ENCODE measurements at places on chromosomes 7 and 10.

GRCh38 chr10:61896854-61897661 is 4.4 kb upstream of the ARID5B start:
- no peak for DNase-seq

DNA sequence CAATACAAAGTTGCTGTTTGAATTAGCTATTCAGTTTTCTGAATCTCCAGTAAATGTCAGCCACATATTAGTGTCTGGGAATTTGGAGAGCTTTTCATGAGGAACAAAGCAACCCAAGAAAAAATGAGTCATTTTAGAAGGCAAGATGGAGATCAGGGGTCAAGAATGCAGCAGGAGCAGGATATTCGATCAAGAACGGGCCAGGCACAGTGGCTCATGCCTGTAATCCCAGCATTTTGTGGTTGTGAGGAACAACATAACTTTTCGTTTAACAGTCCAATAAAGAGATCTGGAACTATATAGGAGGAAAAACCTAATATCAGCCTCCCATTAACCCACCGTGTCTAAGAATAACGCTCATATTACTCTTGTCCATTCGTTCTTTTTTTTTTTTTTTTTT is 600.5 kb downstream of the MAGI2 start:
- no peak for DNase-seq

DNA sequence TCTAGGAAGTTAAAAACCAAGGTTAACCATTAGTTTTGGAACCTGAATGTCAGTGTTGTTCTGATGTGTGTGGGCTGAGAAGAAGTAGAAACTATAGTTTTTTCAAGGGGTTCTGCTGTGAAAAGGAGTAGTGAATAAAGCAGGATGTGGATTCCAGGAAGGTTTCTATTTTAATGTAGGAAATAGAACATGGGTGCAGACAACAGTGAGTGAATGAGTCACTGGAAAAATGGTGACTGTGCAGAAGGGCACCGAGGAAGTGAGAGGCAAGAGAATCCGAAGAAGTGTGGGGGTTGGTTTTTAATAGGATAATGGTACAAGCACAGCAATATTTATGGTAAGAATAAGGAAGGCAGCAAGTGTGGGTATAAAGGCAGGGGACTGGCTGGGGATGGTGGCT is 120.4 kb downstream of the ARHGAP21 start:
- DNase-seq, result no peak

DNA sequence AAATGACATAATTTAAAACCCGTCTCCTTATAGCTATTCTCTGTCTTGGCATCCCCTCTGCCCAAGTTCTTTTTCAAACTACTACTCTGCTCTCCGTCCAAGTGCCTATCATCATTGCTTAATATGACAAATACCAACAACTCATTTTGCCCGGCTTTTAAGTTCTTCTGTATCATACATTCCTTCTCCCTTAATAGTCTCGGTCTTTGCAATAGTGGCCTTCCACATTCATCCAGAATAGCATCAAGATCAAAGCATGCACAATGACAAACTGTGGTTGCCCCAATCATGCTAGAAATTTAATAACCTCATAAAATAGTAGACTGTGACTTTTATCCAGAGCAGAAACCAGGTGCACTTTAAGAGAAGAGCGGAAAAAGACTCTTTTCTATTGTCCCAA is 198.9 kb downstream of the ETV1 start:
- DNase-seq, result no peak

- no peak for DNase-seq
These were observed 144.5 kb upstream of the FEZF1 start for GRCh38 chr7:122448893-122449589.

GRCh38 chr7:65722361-65722792 is 150.5 kb upstream of the VKORC1L1 start:
- peak; percentile 52 for DNase-seq

DNA sequence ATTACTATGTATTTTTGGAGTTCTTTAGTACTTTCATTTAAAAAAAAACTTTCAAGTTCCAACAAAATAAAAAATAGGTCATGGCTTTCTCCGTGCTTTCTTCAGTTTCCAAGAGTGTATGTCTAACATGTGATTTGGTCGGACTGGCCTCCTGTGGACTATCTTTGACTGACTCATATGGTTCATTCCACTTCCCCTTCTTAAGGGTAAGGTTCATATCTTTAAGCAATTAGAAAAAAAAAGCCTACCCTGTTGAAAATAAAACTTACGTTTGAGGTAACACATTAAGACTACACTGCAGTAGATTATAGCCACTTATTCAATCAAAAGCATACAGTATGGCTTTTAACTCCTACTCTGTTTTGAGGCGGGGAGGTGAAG is 112.8 kb upstream of the AHR start:
- no peak for DNase-seq

GRCh38 chr10:12444981-12445700 is 95.8 kb downstream of the CAMK1D start:
- no peak for DNase-seq

DNA sequence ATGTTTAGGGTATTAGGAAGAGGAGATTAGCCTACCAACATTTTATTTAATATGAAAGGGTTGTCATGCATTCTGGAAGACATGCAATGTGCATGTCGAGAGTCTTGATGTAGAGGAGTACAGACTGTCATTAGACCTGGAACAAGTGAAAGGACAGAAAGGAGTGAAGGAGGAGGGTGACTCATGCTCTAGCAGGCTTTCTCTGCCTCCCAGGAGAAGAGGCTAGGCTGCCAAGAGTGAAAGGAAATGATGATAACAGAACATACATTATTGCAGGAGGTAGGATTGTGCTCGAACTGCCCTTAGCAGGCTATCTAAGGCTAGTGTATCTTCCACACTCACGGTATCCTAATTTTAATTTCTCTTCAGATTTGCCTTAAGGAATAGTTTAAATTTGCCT is 228.8 kb downstream of the EXOC4 start:
- DNase-seq, result no peak

GRCh38 chr10:48291190-48291589 is 15.3 kb upstream of the MAPK8 start:
- no peak for DNase-seq

GRCh38 chr7:120164-120991 is 72.0 kb upstream of the FAM20C start:
- no peak for DNase-seq

- no peak for DNase-seq
These were observed 66.8 kb downstream of the ADAM12 start for GRCh38 chr10:126321440-126321839.

GRCh38 chr7:149261316-149261828 is 624 bp upstream of the ZNF783 start:
- no peak for DNase-seq

DNA sequence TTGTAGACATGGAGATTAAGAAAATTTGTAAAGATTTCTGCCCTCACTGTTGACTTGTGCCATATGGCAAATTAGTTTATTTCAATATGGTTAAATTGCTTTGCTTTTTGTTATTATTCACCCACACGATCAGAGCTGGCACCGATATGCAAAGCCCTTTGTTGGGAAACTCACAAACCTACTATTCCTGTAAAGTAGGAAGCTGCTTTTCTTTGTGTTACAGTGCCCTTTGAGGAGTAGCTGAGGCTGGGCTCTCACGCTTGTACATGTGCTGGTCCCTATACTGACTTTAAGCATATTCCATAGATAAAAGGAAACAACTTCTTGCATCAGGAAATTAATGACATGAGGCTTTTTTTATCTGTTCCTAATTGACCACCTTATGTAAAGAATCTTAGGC is 17.6 kb upstream of the AOAH start:
- DNase-seq, result no peak

DNA sequence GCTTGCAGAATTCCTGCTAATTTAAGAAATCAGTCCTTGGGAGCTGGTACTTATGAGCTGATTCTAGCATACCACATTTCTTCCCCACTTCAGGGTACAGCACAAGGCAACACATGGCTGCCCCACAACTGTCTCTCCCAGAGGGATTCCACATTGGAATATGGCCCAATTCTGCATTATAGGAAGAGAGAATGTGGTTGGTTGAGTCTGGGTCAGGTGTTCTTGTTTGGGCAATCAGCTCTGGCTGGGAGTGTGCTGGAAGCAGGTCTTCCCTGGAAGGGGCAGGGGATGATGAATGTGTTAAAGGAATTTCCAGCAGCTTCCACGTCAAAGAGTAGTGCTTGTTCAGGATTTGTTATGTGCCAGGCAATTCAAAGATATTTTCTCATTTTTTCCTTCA is 95.7 kb downstream of the BUB3 start:
- DNase-seq, result no peak

DNA sequence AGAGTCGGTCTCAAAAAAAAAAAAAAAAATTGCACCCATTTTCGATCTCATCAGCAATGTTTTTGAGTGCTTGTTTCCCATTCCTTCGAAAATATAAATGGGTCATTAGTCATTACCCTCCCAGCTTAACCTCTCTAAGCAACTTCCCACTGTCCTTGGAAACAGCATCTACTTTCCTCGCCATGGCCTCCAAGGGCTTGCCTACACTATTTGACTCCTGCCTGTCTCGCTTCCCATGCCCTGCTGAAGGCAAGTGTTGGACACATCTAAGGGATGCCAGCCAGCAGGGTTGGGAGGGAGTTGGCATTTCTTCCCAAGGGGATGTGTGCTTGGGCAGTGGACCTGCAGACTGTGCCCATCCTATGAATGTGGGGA is 12.7 kb upstream of the RHBDD2 start:
- DNase-seq, result no peak

GRCh38 chr7:30796105-30796869 is 25.1 kb downstream of the MINDY4 start:
- no peak for DNase-seq

DNA sequence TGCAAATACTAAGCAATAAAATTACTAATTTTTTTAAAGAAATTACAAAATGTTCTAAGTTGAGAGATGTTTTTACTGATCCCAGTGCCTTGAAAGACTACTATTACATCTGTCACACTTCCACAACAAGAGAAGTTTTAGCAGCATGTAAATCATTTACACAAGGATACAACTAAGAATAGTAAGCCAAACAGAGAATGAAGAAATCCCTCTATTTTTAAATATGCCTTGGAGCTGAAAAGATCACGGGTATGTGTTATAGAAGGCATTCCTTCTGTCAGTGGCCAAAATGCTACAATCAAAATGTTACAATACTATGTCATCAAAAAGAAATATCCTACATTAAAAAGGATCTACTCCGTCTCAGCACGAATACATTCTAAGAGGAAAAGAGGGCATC is 52.6 kb downstream of the LARP4B start:
- DNase-seq, result no peak

GRCh38 chr10:127398140-127398970 is 150.8 kb upstream of the NPS start:
- DNase-seq, result no peak

DNA sequence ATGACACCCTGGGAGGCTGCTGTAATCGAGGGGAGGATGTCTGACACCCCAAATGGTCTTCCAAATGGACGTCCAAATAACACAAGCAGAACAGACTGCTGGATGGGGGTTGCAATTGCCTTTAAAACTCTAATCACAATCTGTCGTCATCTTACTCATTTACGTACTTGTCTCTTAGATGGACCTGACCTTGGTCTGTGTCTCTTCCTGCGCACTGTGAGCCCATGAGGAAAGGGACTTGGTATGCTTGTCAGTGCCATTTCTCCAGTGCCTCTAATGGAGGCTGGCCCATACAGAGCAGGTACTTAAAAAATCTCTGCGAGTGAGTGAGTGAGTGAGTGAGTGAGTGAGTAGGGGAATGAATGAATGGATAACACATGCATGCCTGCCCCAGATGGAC is 93.3 kb downstream of the DLG5 start:
- DNase-seq, result no peak

- no peak for DNase-seq
These were observed 1.8 kb downstream of the TLX1 start for GRCh38 chr10:101132636-101133473.

DNA sequence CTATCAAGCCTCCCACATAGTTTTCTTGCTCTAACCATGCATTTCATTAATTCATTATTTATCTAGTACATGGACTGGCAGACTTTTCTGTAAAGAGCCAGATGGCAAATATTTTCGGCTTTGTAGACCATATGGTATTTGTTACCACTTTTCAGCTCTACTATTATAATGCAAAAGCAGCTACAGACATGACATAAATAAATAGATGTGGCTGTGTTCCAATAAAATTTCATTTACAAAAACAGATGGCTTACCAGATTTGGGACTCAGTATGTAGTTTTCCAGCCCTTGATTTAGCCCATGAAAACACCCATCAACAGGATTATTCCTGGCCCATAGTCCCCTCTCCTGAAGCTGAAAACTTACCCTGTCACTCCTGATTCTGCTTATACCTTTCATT is 32.1 kb downstream of the PLCE1 start:
- DNase-seq, result no peak

- DNase-seq, result no peak
These were observed 691.1 kb downstream of the PHTF2 start for GRCh38 chr7:78489476-78490240.

- no peak for DNase-seq
These were observed 28.9 kb downstream of the ADAP1 start for GRCh38 chr7:925601-926000.

- DNase-seq, result no peak
These were observed 13.2 kb downstream of the ALKBH4 start for GRCh38 chr7:102451371-102452054.

DNA sequence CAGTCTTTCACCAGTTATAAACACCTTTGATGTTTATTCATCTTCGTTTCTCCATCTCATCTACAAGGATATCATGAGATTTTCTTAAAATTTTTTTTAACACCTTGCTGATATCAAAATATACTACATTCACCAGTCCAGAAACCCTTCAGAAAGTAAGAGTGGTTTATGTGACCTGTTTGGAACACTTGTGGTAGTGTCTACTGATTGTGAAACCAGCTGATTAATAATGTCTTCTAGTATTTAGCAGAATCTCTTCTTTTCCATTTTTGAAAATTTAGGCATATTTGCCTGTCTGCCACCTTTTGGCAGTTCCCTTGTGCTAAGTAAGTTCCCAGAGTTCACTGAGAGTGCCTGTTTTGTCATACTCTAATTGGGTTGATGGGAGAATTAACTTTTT is 18.5 kb downstream of the DLD start:
- no peak for DNase-seq

DNA sequence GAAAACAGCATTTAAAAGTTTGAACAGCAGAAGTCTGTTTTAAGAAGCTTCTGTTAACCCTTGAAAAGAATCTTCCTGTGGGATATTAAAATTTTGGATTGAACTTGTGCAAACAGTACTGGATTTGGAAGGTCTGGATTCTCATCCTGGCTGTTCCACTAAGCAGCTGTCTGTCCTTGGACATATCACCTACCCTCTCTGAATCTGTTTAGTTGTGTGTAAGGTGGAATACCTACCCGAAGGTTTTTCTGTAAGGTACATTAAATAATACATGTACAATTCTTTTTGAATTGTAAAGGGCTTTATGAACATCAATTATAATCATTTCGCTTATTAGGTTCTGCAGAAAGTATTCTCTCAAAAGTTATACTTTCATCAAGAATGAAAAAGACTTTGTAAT is 2.2 kb downstream of the PDCD4 start:
- no peak for DNase-seq

DNA sequence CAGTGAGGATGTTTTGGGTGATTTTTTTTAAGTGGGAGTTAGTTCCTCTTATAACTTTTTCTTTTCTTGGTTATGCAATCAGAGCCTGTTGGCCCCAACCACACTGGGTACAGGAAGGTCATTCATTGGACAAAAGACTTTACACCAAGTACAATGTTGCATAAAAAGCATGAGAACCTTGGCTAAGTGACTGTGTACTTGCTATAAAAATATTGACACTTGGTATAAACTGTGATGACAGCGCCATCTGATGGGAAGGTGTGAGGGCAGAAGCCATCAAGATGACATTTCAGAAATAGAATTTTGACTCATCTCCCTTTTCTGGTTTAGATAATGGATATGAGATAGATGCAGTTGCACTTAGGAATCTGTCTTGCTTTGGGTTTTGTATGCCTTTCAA is 126.4 kb upstream of the CCDC6 start:
- DNase-seq, result no peak

Measured in stimulated activated CD4-positive, alpha-beta T cell treated with anti-CD3 and anti-CD28 coated beads, Interleukin-1b, Interleukin-23, amount 100 ng/mL, for 1 hour (primary cell).